ENCODE measurements at places on chromosomes 2 and 18.

DNA sequence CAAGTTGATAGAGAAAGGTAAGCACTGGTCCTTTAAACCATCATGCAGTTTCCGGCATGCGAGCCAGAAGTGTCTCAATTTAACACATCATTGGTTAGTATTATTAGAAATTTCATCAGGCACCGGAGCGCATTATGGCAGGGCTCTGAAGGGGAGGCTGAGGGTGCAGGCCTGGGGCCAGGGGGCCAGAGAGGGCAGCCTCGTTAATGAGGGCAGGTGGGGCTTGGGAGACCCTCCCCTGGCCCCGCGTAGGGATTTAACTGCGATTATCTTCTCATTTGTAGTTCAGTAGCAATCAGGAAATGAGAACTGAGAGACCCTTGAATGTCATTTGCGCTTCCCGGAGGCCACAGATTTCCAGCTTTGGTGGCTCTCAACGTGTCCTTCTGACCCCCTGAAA is 246.4 kb downstream of the KLHL29 start:
- DNase-seq = no peak

DNA sequence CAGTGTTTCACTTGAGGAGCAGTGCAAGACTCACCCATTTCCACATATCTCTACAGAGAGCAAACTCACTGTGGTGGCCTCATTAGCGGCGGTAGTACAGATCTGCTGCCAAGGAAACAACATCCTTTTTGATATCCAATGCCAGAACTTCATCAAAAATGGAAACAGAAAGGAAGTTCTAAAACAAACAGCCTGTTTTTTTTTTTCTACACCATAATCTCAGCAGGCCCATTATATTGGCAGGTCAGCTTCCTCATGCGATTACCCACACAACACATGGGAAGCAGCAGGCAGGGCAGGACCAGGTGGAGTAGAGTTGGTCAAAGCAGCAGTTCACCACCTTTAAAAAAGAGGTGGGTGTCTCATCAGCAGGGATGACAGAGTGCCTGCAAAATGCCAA is 678.9 kb upstream of the CELF4 start:
- no peak for DNase-seq

DNA sequence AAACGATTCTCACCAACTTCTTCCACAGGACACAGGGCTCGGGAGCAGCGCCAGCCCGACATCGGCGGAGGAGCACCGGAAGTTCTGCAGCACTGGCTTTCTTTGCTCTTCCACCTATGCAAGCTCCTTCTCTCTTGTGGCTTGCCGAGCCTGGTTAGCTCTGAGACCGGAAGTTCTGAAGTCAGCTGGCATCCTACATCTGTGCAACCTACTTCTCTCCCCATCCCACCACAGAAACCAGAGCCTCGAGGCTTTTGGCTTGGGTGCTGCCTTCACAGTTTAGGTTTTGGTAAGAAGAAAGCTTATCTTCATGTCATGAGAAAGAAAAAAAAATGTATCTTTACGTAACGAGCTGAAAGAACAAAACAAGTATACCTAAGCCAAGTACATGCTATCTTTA is 111.7 kb downstream of the ANKRD44 start:
- no peak for DNase-seq

GRCh38 chr18:7657050-7657449 is 89.9 kb downstream of the PTPRM start:
- DNase-seq = no peak

GRCh38 chr18:75879196-75879595 is 451.7 kb upstream of the SMIM21 start:
- DNase-seq = no peak

GRCh38 chr18:80037869-80038630 is 3.8 kb downstream of the RBFA start:
- no peak for DNase-seq

DNA sequence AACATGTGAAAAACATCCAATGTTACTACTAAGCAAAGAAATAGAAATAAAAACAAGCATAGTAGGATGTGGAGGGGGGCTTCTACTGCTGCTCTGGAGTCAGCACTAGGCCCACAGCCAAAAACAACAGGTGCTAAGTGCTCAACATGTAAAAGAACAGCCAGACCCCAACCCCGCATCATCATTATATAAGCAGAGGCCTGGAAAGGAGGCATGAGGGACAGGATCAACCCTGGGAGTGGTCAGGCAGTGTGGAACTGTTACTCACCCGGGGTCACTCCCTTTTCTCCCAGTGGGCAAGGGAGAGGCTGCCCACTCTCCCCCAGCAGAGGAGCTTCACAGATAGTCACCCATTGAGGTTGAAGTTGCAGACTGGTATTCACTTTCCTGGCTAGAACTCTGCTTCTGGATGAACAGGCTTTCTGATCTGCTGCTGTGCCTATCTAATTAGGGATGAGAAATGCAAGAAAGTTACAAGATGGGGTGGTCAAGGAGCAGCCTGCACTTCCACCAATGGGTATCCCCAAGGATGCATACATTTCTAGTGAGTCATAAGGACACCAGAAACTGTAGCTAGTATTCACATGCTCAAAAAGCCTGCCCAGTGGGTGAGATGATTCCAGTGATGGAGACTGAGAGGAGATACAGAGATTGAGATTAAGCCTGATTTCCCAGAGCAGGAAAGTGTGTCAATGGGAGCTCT is 480.1 kb upstream of the TCF4 start:
- peak; percentile 17 for DNase-seq

DNA sequence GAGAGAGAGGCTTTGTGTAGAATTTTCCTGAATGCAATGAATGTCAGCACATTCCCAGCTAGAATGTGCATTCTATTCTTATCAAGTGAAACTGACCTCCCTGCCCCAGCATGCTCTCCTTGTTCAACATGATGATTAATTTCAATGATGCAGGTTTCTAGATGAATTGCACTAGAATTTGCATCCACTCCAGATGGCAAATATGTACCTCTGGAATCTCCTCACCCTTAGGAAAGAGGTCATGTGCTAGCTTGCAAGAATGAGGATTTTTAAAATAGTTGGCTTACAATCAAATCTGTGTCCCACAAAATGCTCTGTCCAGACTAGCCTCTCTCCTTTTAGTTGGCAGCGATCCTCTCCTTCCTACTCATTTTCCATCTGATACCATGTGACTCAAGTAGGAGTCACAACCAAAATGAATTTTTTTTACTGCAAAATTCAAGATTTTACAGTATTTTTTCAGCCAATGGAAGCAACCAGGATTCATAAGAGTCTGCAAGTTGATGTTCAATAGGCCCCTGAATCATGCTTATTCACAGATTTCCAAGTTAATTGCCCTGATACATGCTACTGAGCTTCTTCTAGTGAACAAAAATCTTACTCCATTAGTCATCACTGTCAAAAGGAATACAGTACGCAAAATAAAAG is 21.0 kb upstream of the STAT4 start:
- peak; percentile 96 for DNase-seq

- no peak for DNase-seq
Measured at GRCh38 chr2:149627111-149627801, 39.7 kb upstream of the MMADHC start.

- DNase-seq = peak; percentile 82
Measured at GRCh38 chr2:220034426-220035130, 407.1 kb downstream of the SLC4A3 start.

GRCh38 chr2:99787769-99788382 is 298.1 kb upstream of the REV1 start:
- peak; percentile 2 for DNase-seq

DNA sequence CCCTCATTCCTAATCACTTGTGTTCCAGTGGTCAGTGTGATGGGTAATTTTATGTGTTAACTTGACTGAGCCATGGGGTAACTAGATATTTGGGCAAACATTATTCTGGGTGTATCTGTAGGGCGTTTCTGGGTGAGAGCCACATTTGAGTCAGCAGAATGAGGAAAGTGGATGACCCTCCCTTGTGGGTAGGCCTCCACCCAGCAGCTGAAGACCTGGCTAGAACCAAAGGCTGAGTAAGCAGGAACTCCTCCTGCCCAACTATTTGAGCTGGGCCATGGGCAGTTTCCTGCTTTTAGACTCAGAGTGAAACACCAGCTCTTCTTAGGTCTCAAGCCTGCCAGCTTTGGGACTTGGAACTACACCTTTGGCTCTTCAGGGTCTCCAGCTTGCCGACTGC is 141.8 kb downstream of the ACKR3 start:
- no peak for DNase-seq

DNA sequence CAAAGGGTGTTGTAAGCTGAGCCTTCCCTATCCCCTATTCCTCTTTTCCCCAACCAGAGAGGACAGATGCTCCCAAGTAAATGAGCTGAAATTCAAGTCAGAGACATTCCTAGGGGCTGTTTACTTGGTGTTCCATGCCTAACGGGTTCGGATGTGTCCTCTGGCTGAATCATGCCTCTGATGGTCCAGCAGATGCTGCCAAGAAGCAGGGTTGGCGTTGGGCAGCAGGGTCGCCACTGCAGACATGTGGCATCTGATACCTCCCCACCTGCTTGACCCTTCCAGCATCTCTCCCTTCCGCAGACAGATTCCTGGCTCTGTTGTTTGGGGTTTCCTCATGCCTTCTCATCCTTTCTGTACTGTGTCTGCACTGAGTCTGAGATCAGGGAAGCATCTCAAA is 108.3 kb downstream of the HNRNPLL start:
- DNase-seq = no peak

DNA sequence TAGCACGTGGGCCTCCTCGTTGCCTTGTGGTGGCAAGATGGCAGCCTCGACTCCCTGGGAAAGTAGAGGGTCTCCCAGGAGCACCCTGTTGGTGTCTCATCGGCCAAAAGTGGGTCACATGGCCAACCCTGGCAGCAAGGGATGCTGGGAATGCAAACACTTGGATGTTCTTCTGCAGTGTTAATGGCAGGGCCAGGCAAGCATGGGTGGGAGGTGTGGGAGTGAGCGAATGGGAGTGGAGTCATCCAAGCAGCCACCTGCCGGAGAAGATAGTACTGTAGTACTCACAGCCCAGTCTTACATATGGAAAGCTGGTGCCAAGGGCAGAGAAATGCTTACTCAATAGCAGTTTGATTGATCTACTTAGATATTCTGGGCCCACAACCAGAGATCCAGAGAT is 122.2 kb downstream of the INHBB start:
- peak; percentile 89 for DNase-seq

DNA sequence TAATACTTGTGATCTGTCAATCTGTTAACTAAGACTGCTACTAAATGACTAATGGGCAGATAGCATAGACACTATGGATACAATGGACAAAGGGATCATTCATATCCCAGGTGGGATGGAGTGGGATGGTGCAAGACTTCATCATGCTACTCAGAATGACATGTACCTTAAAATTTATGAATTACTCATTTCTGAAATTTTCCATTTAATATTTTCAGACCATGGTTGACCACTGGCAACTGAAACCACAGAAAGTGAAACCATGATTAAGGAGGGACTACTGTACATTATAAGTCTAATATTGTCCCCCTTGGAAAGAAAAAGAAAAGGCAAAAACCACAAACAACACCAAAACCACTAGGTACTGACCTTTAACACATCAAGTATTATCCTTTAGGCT is 247.0 kb upstream of the SYT4 start:
- DNase-seq = no peak

- peak; percentile 27 for DNase-seq
Measured at GRCh38 chr2:164538240-164538866, 82.9 kb downstream of the GRB14 start.

- DNase-seq = no peak
Measured at GRCh38 chr2:237588044-237588696, 2.4 kb downstream of the RAB17 start.

- no peak for DNase-seq
Measured at GRCh38 chr2:229665158-229665557, 49.2 kb downstream of the DNER start.

DNA sequence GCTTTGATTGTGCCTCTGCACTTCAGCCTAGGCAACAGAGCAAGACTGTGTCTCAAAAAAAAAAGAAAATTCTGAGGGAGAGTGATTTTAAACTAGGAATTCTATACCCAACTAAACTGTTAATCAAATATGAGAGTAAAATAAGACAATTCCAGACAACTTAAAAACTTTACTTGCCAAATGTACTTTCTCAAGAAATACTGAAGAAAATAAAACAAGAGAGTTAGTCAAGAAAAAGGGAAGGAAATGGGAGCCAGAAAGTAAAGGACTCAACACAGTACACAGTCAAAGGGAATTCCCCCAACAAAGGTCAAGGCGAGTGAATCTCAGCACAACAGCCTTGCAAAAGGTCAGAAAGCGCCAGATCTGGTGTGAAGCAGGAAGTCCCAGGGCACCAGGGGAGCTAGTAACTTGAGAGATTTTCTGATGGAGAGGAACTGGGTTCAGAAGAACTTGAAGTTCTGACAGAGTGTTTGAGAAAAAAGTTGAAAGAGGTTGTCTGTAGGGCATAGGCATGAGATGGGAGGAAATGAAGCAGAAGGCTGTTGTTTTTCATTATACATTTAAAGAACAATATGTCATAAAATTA is 22.6 kb upstream of the TBC1D8 start:
- no peak for DNase-seq

- no peak for DNase-seq
Measured at GRCh38 chr2:120555092-120555491, 180.6 kb upstream of the GLI2 start.

DNA sequence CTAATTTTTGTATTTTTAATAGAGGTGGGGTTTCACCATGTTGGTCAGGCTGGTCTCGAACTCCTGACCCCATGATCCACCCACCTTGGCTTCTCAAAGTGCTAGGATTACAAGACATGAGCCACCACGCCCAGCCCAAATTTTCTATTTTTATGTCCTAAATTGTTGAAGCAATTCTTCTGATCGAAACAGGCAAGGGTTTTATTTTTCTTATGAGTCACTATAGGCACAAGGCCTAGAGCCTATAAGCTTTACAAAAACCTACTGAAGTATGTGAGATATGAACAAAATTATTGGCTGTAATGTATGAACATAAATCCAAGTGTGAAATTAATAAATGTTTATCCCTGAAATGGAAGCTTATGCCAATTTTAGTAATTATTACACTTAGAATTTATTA is 464.2 kb upstream of the NRP2 start:
- no peak for DNase-seq

GRCh38 chr2:88530081-88530480 is 77.6 kb upstream of the FOXI3 start:
- DNase-seq = no peak

GRCh38 chr2:64214281-64215115 is 70.3 kb upstream of the PELI1 start:
- DNase-seq = no peak

- peak; percentile 46 for DNase-seq
Measured at GRCh38 chr2:211132046-211132445, 575.6 kb downstream of the CPS1 start.

- DNase-seq = no peak
Measured at GRCh38 chr2:127039387-127040031, 67.4 kb downstream of the BIN1 start.

Measured in amniotic epithelial cell (primary cell).